ENCODE measurements at places on chromosomes 3 and 15.

GRCh38 chr3:190097617-190098016 is 23.1 kb downstream of the P3H2 start:
- no peak for DNase-seq

DNA sequence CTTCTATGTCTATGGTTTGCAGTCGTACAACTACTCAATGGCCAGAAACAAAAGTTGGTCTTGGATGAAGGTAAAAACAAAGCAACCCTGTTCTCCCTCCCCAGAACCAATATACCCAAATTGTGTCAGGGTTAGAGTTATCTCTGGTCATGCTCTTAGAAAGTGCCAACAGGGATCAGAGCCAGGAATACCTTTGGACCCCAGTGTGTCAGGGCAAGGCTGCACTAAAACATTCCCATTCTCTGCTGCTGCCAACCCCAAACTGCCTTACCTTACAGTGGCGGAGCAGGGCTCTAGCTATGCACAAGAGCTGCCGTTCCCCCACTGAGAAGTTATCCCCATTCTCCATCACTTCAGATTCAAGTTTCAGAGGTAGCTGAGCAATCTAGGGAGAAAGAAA is 42.4 kb upstream of the PARL start:
- no peak for DNase-seq

GRCh38 chr3:48621461-48621869 is at the start of gene TMEM89:
TMEM89 (minus strand) TSS chr3:48621769; CDS start chr3:48621756, 13 bp downstream.
- DNase-seq = no peak

GRCh38 chr3:112114576-112115160 is 18.4 kb downstream of the GCSAM start:
- no peak for DNase-seq

GRCh38 chr3:69828817-69829216 is 89.6 kb downstream of the MITF start:
- no peak for DNase-seq

DNA sequence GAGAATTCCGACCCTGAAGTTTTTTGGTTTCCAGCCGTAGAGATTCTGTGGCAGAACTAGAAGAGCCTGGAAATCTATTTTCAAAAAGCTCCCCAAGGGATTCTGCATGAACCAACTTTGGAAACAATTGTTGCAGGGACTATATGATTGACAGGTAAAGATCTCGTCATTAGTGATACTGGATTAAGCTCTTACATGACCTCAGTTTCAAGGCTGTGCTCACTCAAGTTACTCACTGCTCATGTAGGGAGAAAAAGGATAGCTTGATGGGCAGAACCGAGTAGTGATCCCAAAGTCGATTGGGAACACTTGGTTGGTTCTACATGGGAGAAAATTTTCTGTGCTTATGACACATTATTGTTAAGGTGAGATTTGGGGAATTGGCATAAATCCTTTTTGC is 142.3 kb upstream of the RASGRP1 start:
- no peak for DNase-seq

GRCh38 chr3:159765030-159765859 is 223.4 kb upstream of the IL12A start:
- DNase-seq = no peak

DNA sequence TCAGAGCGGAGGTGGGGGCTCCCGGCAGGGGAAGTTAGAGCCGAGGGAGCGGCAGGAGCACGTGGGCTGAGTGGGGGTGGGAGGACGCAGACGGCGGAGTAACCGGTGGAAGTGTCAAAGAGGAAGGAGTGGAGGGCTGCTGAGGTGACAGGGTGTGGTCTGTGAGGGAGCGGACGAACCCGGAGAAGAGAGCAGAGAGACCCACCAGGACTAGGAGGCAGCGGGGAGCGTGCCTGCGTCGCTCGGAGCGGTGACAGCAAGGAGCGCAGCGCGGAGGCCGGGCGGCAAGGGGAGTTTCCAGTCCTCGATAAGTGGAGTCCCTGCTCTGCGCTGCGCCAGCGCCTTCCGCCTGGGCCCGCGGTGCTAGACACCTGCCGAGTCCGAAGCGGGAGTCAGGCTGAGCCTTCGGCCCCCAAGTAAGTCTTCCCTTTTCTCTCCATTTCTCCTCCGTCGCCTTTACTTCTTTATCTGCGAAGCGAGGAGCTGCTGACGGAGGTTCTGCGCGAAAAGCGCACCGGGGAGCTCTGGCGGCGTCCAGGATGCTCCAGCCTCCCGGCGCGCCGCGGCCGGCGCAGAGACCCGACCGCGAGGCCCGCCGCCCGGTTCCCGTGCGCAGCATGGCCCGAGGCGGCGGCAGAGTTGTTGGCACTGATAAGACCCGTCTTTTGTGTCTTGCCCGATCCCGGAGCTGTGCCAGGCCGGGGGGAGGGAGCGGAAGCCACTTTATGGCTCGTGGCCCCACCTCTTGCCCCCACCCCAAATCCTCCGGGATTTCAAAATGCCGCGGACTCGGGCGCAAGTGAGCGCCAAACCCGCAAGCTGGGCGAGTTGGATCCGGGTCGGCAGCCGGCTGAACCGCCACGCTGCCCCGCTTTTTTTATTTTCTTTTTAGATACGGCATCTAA is 533.0 kb upstream of the SEMA6D start:
- no peak for DNase-seq

DNA sequence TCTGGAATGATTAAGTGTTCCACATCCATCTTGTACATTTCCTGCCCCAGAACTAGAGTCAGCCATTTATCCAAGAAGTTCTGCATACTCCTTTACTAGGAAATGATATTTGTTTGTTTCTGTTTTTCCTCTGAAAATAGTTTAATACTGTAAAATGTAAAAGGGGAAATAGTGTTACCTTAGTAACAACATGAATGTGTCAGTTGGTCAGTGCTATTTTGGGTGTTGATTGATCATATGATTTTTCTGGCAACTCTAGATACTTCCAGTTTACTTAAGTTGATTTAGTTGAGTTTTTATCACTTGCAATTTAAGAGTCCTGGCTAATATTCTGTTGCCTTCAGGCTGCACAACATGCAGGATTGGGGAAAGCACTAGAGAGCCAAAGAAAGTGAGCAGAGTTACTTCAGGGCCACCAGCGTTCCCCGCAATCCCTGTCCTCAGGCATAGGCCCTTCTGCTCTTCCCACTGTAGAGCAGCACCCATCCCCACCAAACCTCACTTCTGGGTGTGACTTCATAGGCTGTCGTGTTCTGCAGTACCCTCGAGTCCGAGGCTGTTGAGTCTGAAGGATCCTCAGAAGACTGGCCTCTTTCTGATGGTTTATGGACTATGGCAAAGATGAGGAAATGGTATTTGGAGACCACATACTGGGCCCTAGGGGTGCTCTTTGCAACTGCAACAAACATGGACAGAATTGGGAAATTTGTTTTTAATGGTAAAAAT is 69.0 kb downstream of the CHD2 start:
- no peak for DNase-seq

DNA sequence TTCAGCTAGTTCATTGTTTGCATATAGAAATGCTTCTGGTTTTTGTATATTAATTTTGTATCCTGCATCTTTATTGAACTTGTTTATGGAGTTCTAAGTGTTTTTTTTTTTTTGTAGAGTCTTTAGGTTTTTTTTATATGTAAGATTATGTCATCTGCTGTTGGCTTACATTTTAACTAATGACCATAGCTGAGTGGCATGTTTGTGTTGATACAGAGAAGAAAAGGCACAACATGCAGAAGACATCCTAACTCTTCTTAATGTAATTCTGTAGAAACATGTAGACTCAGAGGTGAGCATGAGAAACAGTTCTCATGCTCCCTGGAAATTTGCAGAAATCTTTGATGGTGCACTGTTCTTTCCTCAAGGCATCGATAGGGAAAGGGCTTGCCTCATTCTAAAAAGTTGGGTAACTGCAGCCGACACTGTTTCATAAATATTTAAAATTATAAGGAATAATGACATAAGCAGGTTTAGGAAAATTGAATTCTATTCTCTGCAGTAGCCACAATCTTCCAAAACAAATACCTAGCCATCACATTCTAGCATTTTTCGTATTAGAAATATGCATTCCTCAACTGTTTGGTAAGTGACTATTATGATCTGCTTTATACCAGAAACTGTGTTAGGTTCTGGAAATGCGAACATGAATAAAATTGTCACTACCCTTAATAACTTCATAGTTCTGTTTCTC is 499.6 kb upstream of the KCNMB2 start:
- DNase-seq = no peak

All from stimulated activated CD8-positive, alpha-beta memory T cell treated with anti-CD3 and anti-CD28 coated beads, Interleukin-4, amount 100 ng/mL, for 1 hour (primary cell).